ENCODE measurements at places on chromosomes 7 and 10. TPM values are rescaled to one million over a fixed set of nuclear protein-coding genes. Genes with fewer than 3 reads are reported as not detected.

Gene CPA4
- total RNA-seq, result not detected

Gene CABCOCO1
- not detected for total RNA-seq

Gene ARHGAP12
- 37.7 TPM for total RNA-seq

Gene HDAC9
- 96.2 TPM for total RNA-seq

Gene GPR146
- total RNA-seq, result 110 TPM

Gene GSTO2
- total RNA-seq, result under 0.01 TPM

Gene CHST15
- 14.4 TPM for total RNA-seq

Gene ZFAND2A
- 17.4 TPM for total RNA-seq

Gene TCF7L2
- total RNA-seq, result 59.9 TPM

Gene PTPRN2
- total RNA-seq, result 1.9 TPM

Gene ASB13
- total RNA-seq, result 21.4 TPM

Gene SPDYE6
- not detected for total RNA-seq

Gene ACSL5
- 11.3 TPM for total RNA-seq

Gene COL1A2
- total RNA-seq, result 59.1 TPM

Gene CCNJ
- total RNA-seq, result 0.51 TPM

Gene ACTL6B
- not detected for total RNA-seq

Gene EPHB4
- 73.5 TPM for total RNA-seq

Gene GLI3
- 16.7 TPM for total RNA-seq

Gene GTPBP4
- total RNA-seq, result 10.5 TPM

Gene CARD11
- total RNA-seq, result not detected

Gene EEPD1
- total RNA-seq, result 18.4 TPM

Gene TAS2R3
- total RNA-seq, result 26.6 TPM

Gene CTBP2
- total RNA-seq, result 76.0 TPM

Gene NUTM2D
- total RNA-seq, result 6.4 TPM

Gene GARS1
- 64.3 TPM for total RNA-seq

Gene SEMA3D
- total RNA-seq, result 68.6 TPM

Gene WIPF3
- 0.35 TPM for total RNA-seq

Gene CALY
- 0.69 TPM for total RNA-seq

Gene WNT8B
- total RNA-seq, result 0.28 TPM

Gene ASIC3
- total RNA-seq, result not detected

Gene CADPS2
- total RNA-seq, result 119 TPM

Gene GNAT3
- not detected for total RNA-seq

Gene SEMA4G
- total RNA-seq, result 4.1 TPM

Gene PDE6C
- not detected for total RNA-seq

Gene PRPF18
- 61.4 TPM for total RNA-seq

Gene GIGYF1
- 30.5 TPM for total RNA-seq
